Stimulated activated CD4-positive, alpha-beta T cell treated with anti-CD3 and anti-CD28 coated beads, Interleukin-2, amount 100 ng/mL, for 48 hours (primary cell): ENCODE measurements at places on chromosomes 6 and 20.

DNA sequence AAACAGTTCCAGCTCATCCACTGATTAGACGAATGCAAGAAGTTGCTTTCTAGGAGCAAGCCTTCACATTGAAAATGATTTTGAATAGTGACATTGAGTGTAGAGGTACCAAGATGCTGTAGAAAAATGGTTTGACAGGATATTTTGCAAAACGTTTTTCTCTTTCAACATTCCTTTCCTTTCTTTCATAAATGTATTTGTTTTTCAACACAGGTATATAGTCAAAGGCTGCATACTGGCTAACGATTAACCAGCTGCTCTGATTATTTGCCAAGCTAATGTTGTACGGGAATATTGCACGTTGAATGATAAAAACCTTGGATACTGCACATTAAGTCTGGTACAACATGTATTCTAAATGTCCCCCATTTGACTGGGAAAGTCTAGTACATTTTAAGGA, 78.8 kb upstream of the TENT5A start:
- no peak for DNase-seq

DNA sequence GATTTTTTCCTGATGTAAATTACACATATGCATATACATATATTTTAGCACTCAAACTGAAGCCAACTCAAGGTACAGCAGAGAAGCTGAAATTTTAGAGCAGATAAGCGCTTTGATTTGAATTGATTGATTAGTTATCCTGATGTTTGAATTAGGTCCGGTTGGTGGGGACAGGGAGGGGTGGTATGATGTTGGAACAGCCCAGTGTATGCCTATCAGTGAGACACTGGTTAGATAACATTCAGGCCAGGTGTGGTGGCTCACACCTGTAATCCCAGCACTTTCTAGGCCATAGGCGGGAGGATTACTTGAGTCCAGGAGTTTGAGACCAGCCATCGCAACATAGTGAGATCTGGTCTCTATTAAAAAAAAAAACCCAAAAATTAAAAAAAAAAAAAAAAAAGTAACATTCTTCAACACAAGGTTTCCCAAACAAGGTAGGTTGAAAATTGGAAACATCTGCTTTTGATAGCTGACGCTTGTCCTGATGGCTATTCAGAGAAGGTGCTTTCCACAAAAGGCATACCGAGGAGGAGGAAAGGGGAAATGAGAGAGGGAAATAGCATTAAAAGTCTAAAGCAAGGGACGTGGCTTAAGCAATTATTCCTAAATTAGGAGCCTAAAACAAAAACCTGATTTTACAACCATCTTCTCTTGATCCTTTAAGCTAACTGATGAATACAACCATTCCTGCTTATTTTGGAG, 288.4 kb upstream of the JARID2 start:
- no peak for DNase-seq

DNA sequence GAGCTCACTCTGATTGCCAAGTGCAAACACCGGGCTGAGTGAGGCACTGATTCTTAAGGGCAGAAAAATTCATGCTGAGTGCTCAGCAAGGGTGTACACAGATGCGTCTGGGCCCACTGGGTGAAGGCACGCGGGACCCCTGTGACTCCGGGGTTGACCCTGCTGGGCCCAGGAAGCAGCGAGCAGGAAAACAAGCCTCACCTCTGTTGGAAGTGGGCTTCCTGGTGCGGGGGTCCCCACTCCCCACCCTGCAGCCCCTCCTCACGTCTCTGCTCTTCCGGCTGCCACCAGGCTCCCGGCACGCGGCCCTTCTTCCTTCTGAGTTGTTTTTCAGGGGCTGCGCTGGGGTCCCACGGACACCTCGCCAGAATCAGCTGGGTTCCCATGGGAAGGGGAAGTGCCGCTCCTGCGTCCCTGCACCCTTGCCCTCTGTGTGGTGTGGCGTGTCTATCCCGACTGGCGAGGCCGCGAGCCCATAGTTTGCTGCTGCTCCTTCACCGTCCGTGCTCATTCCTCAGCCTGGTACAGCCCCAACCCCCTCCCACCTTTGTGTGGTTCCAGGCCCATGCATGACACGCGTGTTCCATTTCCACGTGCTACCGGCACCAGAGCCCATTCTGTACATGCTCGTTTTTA, 80.6 kb upstream of the BHLHE23 start:
- DNase-seq: no peak

- DNase-seq: no peak
Observed at GRCh38 chr6:113690281-113691259, 166.6 kb upstream of the MARCKS start.

GRCh38 chr6:7919871-7920270, 9.3 kb upstream of the TXNDC5 start:
- peak; percentile 42 for DNase-seq

GRCh38 chr6:168428052-168428826, 12.7 kb upstream of the SMOC2 start:
- no peak for DNase-seq
